ENCODE measurements at places on chromosomes 12 and 14. TPM values are rescaled to one million over a fixed set of nuclear protein-coding genes. Genes with fewer than 3 reads are reported as not detected.

Gene GALNT9
- total RNA-seq: not detected

Gene ATP2B1
- 12.3 TPM for total RNA-seq

Gene MYH6
- total RNA-seq: not detected

DNA sequence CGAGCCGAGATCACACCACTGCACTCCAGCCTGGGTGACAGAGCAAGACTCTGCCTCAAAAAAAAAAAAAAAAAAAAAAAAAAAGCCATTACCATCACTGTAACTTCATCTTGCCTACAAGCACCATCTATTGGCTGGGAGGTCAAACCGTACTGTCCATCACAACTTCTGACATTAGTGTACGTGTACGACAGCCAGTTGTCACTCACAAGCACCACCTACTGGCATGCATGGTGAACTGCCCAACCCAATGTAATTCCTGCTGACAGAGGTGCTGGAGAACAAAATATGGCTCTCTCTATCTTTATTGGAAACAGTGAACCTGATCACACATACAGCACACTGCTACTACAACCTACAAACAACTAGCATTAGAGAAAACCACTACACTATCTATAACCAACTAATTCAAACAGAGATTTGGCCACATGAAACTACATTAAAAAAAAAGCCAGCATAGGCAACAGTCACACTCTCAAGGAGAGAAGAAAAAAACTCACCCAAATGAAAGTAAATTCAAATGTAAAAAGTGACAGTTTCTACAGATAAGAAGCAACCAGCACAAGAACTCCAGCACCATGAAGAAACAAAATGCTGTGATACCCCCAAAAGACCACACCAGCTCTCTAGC is 82.3 kb downstream of the PUS7L start:
- DNase-seq: no peak

- no peak for DNase-seq
Observed at GRCh38 chr14:25034803-25035681, 14.9 kb downstream of the STXBP6 start.

DNA sequence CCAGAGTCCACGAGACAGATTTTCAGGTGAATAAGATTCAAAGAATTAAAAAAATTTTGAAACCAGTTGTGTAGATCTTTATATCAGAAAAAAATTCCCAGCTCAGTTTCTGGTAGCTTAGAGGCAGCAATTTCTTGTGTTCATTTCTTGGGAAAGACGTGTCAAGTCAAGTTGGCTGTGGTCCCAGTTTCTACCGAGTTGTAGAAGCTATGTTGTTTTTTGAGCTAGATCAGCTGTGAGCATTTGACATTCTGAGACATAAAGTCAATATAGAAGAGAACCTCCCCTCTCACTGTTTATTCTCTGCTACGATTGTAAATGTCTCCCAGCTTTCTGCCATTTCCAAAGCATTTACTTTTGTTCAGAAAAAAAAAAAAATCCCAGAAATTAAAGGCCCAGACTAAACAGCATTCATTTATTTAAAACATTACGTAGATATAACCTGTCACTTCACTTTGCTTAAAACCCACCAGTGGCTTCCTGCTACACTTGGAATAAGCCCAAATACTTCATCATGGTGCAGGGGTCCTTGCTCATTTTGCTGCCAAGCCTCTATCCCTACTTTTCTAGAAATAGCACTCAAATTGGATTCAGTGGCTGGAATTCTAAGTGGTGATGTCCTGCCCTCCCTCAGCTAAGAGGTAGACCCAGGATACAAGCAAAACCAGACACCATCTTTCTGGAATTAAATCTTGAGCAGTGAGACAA is 20.6 kb upstream of the PYGL start:
- DNase-seq: no peak

DNA sequence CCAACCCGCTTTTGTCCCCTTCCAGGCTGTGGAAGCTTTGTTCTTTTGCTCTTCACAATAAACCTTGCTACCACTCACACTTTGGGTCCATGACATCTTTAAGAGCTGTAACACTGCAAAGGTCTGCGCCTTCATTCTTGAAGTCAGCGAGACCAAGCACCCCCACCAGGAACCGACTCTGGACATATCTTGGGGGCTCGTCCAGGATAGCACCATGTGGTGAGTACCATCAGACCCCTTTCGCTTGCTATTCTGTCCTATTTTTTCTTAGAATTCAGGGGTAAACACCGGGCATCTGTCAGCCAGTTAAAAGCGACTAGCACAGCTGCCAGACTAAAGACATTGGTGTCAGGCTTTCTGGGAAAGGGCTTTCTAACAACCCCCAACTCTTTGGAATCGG is 137.6 kb upstream of the PPFIA2 start:
- no peak for DNase-seq

Gene ZNF385A
- total RNA-seq: 3.3 TPM

Gene FGD6
- total RNA-seq: 4.7 TPM

- no peak for DNase-seq
Observed at GRCh38 chr14:89681086-89682018, 264.3 kb upstream of the FOXN3 start.

Gene DNAH10
- 0.28 TPM for total RNA-seq

- no peak for DNase-seq
Observed at GRCh38 chr12:3533703-3534386, 42.8 kb downstream of the PRMT8 start.
